Stimulated activated CD4-positive, alpha-beta T cell treated with anti-CD3 and anti-CD28 coated beads, Interleukin-12 subunit alpha, Interleukin-12 subunit beta, amount 100 ng/mL, for 48 hours (primary cell): ENCODE measurements at places on chromosomes 5 and 9.

DNA sequence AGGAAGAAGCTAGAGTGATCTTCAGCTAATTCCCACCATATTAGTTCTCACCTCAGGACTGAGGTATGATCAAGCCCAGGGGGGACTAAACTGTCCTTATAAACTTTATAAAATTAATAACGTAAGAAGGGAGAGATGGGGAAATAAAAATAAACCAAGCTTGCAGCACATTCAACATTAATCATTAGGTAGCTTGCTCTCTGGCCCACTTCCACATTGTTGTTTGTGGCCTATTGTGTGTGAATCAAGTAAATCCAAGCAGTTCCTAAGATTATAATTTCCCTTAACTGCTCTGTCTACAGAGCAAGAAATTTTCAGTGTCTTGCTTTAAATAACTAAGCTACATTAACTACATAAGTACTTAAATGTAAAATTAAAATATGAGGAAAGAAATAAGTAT, 131.3 kb upstream of the ABCA1 start:
- no peak for DNase-seq

DNA sequence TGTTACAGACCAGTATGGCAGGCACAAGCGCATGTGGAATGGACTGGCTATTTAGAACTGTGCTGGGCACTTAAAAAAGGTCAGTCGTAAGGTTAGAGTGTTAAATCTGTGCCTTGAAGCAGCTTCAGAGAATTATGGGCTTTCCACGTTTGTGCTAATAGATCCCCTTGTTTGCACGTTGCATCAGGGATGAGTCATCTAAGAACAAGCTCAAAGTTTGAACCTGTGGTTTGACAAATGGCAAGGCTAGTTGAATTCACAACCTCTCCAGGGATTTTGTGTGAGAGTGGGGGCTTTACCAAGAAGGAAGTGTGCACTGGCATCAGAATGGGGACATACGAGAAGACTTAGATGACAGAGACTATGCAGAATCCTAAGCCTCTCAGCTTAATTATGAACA, 249.6 kb downstream of the IRX1 start:
- no peak for DNase-seq

GRCh38 chr9:95506428-95506677, 10.4 kb downstream of the PTCH1 start:
- DNase-seq, result no peak

- no peak for DNase-seq
Measured at GRCh38 chr9:36894695-36895310, 139.3 kb downstream of the PAX5 start.

DNA sequence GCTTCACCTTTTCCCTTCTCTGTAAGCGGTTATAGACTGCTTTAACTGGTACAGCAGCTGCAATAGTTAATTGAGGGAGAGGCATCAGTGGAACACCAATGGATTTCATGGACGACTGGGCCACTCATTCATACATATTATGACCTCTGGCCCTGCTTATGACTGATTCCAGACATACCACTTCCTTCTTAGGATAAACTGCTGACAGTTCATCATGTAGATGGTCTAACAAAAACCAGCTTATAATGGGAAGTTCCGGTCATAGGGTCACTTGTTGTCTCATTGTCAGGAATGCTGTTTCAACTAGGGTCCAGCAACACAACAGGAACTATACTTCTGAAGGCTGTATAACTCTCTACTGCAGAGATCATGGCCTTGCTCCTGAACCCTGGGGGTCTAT, 265.2 kb upstream of the RASA1 start:
- DNase-seq, result no peak

- DNase-seq, result no peak
Measured at GRCh38 chr9:12849486-12850003, 74.7 kb downstream of the LURAP1L start.

- no peak for DNase-seq
Measured at GRCh38 chr5:61132559-61132958, 29.7 kb downstream of the SMIM15 start.

DNA sequence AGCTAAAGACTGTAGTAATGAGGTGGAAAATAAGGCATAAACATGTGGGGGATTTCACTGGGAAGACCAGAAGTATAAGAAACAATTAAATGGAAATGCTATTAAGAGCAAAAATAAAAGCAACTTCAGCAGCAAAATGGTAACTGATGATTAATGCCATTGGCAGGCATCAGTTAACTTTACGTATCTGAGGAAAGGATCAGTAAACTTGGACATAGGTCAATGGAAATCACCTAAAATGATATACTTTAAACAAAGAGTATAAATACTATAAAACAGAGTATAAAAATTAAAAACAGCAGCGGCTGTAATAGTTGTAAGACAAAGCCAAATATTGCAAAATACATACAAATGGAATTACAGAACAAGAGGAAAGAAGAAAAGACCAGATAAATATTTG, 992.1 kb downstream of the DNAH5 start:
- no peak for DNase-seq

- no peak for DNase-seq
Measured at GRCh38 chr9:77600810-77601209, 47.3 kb downstream of the GNA14 start.

GRCh38 chr5:16143361-16144049, 36.1 kb downstream of the MARCHF11 start:
- no peak for DNase-seq

DNA sequence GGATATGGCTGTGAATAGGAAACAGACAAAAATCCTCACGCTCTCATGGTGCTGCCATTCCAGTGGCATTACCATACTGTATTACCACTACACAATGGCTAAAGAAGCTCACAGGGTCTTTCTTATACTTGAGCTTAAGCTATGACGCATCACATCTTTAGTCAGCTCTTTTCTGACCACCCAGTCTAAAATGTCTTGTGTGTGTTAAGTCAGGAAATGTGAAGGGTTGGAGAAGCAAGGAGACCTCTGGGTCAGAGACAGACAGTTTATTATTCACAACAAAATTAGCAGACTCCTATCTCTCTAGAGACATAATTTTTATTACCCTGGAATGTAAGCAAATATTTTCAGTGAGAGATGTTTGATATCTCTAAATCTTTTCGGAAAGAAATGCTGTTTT, 1583.2 kb upstream of the WWC1 start:
- DNase-seq, result no peak

DNA sequence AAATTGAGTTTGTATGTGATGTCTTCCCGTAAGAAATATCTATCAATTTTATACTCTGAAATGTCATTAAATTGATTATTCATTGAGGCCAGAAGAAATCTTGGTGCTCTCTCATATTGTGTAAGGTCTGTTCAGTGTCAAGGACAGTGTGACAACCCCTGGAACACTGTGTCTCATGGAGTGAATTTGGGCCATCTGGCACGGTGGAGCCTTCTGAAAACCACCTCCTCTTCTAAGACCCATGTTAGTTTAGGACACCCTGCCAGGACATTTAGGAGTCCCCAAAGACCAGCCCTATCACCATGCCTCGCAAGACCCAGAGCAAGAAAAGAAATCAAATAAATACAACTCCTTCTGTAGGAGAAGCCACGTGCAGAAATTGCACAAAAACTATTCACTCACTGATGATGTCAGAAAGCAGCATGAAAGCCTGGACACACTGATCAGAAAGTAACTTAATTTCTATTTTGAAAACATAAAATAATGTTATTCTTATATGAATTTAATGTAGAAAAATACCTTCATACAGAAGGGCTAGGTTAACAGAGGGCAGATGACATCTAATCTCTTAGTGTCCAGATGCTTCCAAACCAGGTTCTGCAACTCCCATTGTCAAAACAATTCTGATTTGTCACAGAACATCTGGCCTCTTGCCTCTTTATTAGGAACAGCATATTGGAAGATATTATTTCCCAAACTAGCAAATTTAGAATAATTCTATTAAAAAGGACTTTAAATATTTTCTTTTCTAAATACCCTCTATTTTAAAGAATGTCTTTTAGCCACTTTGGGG, 298.8 kb downstream of the NR2F1-AS1 start:
- no peak for DNase-seq

- DNase-seq, result no peak
Measured at GRCh38 chr5:156879665-156880285, 29.7 kb downstream of the PPP1R2B start.

GRCh38 chr5:22390888-22391287, 462.3 kb downstream of the CDH12 start:
- DNase-seq, result no peak

DNA sequence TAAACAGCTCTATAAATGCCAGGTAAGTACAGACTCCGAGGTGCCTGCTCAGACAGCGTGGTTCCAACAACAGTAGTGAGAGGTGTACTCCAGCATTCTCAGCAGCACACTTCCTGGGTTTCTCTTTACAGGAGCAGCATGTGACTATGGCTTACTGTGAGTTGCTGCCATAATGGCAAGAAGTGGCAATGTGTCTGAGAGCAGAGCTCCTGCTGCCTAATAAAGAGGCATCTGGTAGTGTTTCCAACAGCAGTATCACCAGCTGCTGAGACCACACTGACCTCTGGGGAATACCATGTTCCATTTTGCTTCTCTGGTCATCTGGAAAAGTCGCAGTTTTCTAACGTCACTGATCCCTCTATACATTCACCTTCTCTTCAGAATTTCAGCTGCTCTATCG, 398.2 kb downstream of the SLCO4C1 start:
- no peak for DNase-seq

DNA sequence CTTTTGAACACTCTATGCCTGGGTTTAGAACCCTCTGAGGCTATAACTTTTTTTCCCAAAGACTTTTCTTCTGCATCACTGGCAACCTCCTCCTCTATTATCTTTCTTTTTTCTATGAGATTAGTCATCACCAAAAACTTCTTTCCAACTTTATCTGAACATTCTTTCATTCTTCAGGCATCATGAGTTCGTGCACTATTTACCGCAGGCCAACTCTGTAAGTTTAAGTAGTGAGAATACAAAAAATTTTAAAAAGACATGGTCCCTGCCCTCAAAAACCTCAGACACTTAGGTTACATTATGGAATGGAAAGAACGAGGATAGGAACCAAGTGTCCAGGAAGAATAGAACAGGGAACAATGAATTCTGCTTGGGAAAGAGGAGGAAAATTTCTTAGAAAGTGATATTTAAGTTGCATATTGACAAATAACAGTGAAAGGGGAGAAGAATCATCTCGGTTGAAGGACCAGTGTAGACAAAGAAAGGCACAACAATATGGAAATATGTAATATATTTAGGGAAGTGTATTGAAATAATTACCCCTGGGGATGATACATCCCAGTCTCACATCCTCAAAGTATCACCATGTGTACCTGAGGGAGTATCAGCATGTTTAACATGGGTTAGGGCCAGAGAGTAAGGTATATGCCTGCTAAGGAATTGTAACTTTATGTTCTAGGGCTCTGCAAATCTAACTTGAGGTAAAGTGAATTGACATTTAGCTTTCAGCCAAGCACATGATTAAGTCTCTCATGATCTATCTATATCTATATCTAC, 196.5 kb upstream of the NREP start:
- DNase-seq, result no peak

- DNase-seq, result no peak
Measured at GRCh38 chr5:152140347-152140746, 215.7 kb upstream of the GLRA1 start.
